NCI-H2029 treated with DMSO at 0.1 percent for 48 hours (cell line): ENCODE measurements at places on chromosomes 16 and 17.
A peak's percentile ranks its signal among the peaks of the same experiment; 100 is the strongest.

DNA sequence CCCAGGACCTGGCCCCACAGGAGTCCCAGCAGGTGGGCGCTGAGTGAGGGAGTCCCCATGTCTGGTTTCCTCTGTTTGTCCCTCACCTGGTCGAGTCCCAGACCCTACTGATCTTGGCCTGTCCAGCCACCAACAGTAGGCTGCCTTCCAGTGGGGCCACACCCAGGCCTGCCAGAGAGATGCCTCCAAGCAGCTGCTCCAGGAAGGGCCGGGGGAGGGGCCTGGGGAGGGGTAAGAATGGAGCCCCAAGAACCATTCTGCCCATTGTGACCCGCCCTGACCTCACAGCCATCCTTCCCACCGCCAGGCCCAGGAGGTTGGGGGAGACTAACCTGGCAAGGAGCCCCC, 736 bp downstream of the SPATA20 start:
- no peak for DNase-seq

GRCh38 chr16:2170587-2171435, 15.2 kb downstream of the TRAF7 start:
- DNase-seq: no peak

DNA sequence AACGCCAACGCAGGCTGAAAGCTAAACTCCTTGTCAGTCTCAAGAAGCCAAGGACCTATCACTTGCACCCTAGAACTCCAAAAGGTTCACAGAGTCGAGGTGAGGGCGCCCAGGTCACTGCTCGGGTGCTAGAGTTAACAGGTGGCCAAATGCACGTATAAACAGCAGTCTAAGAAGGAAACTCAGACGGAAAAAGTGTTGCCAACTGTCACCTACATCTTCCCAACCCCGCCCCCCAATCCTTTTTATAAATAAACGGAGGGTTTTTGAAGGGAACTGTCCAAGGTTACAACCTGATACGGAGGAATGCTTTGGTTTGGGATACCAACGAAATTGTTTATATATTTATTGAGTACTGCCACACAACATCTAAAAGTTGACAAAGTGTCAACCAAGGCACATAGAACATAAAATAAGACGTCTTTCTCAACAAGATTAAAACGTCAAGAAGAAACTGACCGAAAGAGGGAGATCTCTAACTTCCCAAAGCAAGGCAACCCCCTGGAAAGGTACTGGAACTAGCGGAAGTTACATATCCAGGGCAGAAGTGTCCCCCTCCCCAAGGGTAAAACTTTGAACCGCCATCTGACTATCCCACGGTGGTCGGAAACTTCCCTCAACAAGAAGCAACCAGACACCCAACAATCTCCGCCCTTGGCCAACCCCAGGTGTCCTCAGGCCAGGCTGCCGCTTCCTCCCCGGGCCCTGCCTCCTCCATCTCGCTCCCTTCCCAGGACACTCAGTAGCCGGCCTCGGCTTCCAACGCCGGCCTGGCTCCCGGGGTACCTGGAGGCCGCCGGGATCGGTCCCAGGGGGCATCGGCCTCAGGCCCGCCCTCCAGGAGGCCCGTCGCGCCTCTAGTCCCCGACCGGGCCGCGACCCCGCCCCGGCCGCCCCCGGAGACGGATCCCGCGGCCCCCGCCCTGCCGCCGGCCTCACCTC, 982 bp downstream of the SPAG9 start:
- no peak for DNase-seq

DNA sequence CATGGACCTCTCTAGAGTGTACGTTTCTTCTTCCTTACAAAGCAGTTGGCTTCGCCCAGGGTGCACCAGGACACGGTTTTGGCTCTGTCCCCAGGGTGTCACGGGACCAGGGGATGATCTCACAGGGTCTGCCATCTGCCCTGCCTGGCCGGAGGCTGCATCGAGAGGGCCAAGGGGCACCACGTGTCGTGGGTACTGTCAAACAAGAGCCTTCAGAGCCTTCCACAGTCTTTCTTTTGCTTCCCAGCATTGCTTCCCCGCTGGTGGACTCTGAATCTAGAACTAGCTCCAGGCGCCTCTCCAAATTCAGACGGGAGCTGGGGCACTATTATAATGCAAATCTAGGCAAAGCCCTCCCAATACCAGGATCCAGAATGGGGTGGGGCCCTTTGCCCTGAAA, 47.9 kb downstream of the MAPT start:
- DNase-seq: peak; percentile 61

- no peak for DNase-seq
These were observed 7.5 kb upstream of the SMTNL2 start for GRCh38 chr17:4576729-4577322.

DNA sequence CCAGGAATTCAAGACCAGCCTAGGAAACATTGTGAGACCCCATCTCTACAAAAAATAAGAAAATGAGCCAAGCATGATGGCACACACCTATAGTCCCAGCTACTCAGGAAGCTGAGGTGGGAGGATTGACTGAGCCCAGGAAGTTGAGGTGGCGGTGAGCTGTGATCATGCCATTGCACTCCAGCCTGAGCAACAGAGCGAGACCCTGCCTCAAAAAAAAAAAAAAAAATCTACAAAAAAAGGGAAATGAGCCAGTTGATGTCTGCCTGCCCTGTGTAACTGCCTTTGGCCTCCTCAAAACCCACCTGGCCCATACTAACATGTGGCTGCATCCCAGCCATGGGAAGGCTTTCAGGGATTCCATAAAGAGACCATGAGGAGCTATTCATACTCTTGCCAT, 4.5 kb downstream of the RANBP10 start:
- DNase-seq: no peak

GRCh38 chr16:11670171-11671131, 2.2 kb downstream of the SNN start:
- DNase-seq: no peak

- DNase-seq: no peak
These were observed 28.4 kb downstream of the KDM8 start for GRCh38 chr16:27231692-27232060.
